ENCODE measurements at places on chromosomes 6 and 20. TPM values are rescaled to one million over a fixed set of nuclear protein-coding genes. Genes with fewer than 3 reads are reported as not detected.
A peak's percentile ranks its signal among the peaks of the same experiment; 100 is the strongest.

GRCh38 chr6:55621244-55621643 lies 42.3 kb upstream of the HMGCLL1 start:
- DNase-seq, result no peak

- DNase-seq, result no peak
Measured at GRCh38 chr6:38988736-38989449, 59.7 kb upstream of the GLP1R start.

Gene DDO
- 0.13 TPM for polyA plus RNA-seq

- DNase-seq, result no peak
Measured at GRCh38 chr6:168411793-168412192, 29.2 kb upstream of the SMOC2 start.

DNA sequence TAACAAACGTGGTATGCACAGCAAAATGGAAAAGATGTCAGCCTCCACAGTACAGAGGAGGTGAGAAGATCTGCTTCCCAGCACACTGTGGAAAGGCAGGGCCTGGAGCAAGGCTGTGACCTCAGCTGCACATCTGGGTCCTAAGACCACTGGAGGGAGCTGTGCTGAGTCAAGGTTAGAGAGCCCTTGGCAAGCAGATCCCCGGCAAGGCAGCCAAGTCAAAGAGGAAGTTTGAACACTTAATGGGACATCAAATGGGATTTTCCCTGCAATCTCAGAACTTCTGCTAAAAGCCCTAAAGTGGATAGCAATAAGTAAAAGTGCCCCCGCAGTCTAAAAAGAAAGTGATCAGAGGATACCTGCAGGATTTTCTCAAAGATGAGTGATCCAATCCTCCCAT lies 39.5 kb downstream of the UNC5CL start:
- DNase-seq, result peak; percentile 32

GRCh38 chr6:30896541-30896940 lies 11.5 kb upstream of the GTF2H4 start:
- DNase-seq, result no peak

Gene MYB
- 0.44 TPM for polyA plus RNA-seq

DNA sequence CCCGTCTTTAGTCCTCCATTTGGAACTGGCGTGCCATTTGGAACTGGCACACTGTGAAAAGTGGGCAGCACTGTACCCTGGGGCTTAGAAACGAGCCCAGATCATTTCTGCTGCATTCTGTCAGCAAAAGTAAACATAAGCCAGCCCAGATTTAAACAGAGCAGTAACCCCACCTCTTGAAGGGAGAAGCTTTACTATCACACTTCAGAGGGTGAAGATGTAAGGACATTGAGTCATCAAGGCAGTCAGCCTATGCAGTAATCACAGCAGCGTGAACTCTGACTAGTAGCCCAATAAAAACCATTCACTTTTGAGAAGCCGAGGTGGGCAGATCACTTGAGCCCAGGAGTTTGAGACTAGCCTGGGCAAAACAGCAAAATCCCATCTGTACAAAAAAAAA lies 216.9 kb downstream of the EYA2 start:
- DNase-seq, result peak; percentile 61

Gene TCF21
- 10.0 TPM for polyA plus RNA-seq

Gene TGM3
- not detected for polyA plus RNA-seq

DNA sequence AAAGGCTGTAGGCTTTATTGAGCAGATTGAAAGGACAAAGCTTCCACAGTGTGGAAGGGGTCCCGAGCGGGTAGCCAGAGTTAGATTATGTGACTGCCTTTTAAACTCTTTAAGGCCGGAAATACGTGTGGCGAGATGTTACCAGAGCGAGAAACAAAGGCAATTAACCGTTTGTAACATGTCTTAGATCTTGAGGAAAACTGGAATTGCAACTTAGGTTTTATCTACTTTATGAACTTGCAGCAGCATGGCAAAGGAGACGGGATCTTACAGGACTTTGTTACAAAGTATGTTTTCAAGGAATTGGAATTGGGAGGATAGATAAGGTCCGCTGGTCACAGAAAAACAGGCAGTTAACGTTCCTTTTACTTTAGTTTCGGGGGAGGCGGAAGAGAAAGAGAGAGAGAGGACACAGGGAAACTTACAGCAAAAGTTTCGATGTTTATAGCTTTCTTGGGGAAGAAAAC lies 594.7 kb upstream of the ADGRB3 start:
- no peak for DNase-seq

Gene OR2H2
- polyA plus RNA-seq, result not detected

GRCh38 chr6:166691746-166692145 lies 64.7 kb upstream of the RPS6KA2 start:
- no peak for DNase-seq

DNA sequence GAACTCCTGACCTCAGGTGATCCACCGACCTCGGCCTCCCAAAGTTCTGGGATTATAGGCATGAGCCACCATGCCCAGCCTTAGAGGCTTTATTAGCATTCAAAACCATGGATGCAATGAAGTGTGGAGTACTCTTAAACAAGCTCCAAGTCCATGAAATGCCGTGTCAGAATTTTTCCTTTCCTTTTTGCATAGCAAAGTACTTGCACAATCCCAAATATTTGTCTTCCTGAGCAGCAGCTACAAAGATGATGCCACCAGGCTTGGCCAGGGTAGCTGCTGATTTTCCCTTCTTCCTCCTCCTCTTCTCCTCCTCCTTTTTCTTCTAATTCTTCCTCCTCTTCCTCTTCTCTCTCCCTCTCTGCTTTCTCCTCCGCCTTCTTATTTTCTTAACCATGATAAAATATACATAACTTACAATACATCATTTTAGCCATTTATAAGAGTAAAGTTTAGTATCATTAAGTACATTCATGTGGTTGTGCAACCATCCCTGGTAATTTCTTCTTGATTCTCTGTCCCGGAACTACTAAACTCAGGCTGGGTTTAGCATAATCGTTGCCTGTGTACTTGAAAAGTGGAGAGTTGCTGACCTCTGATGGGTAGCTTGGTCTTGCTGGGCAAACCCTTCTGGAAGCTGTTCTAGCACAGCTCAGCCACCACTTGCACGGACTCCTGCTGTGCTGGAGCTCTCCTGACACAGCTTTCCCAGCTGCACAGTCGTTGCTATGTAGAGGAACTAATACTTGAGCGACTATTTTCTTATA lies 20.3 kb downstream of the MUCL3 start:
- peak; percentile 23 for DNase-seq

Gene RAMACL
- polyA plus RNA-seq, result 0.17 TPM

DNA sequence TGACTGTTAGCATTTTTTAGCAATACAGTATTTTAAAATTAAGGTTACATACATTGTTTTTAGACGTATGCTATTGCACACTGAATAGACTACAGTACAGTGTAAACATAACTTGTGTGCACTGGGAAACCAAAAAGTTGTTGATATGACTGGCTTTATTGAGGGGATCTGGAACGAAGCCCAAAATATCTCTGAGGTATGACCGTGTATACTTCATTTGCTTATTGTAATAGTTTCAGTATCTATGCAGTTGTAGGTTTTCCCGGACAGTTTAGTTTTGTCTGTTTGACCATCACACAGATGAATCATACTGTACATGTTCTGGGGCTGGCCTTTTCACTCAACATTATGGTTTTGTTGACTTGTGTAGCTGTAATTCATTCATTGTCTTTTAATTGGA lies 6.9 kb upstream of the ZBTB12 start:
- peak; percentile 90 for DNase-seq
